Left colon (tissue), 2 donors: ENCODE measurements at places on chromosomes 4 and X. TPM values are rescaled to one million over a fixed set of nuclear protein-coding genes. Genes with fewer than 3 reads are reported as not detected.

- DNase-seq: no peak
Observed at GRCh38 chrX:72142794-72143608, 11.3 kb upstream of the RTL5 start.

- DNase-seq: no peak
Observed at GRCh38 chrX:31969714-31970113, 897.9 kb upstream of the FTHL17 start.

DCAF8L2 gene
- total RNA-seq: not detected

DNA sequence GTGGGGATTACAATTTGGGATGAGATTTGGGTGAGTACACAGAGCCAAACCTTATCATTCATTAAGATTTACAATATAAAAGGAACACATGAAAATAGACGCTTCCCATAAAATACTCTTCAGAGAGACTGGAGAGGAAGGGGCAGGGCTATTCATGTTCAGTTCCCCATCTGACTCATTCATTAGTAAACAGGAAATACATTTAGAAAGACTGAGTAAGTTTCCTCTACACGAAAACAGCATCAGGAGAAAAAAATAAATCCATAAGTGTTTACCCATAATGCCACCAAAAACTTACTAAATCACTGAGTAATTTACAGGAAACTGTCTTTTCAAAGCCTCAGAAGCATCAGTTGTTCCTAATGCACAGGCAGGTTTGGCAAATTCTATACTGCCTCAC, 255.4 kb upstream of the CXorf51A start:
- no peak for DNase-seq

DNA sequence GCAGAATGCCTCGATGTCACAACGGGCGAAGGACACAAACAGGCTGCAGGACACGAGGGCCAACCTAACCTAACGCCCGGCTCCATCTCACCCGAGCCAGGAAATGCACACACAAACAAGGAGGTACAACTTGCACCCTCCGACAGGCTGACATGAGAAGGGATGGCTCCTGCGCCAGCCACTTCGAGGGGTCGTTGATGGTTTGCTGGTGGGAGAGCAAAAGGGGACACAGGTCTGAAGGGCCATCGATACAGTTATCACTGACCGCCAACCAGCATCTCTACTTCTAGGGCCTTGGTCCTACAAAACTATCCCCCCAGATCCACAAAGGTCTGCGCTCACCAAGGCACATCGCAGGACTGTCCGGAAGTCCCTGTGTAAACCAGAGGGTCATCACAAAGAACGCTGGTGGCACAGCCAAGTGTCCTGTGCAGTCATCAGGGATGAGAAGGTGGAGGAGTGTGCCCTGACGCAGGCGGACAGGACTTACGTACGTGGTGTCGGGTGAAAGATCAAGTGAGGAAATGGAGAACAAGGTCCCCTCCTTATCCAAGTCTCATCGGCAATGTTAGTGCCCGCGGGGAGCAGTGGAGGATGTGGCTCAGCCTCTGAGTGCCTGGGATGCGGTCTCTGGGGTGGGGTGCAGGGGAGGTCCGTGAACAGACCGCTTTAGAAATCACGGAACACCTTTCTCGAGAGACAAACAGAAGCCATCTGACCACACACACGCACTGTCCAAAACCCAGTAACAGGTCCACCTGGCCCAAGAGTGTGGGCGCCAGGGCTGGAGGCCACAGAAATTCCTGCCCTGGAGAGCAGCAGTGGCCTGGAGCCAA, 7.0 kb downstream of the MXD4 start:
- DNase-seq: no peak

C4orf36 gene
- total RNA-seq: 0.82 TPM

TMPRSS11D gene
- total RNA-seq: not detected
